ENCODE measurements at places on chromosomes 7 and 10.
A peak's percentile ranks its signal among the peaks of the same experiment; 100 is the strongest.

DNA sequence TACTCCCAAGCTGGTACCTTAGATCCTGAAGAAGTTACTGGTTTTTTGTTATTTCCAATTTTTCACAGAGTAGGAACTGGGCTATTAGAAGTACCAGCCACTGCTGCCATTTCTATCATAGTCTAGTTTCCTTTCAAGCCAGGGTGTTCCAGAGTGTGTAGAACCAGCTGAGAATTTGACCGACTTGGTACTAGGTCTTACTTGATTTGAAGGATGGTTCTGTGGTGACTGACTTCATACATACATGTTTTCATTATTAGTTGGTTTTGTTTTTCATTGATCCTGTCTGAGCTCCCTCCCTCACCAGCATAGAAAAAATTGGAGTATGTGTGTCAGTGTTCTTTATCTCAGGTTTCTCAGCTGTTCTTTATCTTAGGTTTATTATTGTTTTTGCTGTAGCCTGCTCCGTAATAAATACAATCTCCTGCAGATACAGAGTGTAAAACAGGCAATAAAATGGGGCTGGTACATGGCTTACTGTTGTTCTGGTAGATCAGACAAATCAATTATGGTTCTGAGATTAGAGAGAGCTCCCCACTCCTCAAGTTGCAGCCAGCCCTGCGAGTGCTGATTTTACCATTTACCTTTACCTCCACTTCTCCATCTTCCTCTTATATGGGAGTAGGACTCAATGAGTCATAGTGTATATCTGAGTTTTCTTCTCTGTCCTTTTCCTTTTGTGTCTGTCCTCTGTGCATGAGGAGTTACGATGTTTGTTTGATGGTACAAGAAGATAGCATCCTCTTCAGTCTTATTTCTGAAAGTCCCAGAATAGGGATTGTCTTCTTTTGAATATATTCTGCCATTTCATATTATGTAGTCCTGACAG is 122.6 kb downstream of the LRRC4 start:
- no peak for DNase-seq

GRCh38 chr7:74473116-74473515 is 19.4 kb downstream of the GTF2IRD1 start:
- no peak for DNase-seq

GRCh38 chr7:103025341-103025740 is 49.3 kb downstream of the FBXL13 start:
- no peak for DNase-seq

DNA sequence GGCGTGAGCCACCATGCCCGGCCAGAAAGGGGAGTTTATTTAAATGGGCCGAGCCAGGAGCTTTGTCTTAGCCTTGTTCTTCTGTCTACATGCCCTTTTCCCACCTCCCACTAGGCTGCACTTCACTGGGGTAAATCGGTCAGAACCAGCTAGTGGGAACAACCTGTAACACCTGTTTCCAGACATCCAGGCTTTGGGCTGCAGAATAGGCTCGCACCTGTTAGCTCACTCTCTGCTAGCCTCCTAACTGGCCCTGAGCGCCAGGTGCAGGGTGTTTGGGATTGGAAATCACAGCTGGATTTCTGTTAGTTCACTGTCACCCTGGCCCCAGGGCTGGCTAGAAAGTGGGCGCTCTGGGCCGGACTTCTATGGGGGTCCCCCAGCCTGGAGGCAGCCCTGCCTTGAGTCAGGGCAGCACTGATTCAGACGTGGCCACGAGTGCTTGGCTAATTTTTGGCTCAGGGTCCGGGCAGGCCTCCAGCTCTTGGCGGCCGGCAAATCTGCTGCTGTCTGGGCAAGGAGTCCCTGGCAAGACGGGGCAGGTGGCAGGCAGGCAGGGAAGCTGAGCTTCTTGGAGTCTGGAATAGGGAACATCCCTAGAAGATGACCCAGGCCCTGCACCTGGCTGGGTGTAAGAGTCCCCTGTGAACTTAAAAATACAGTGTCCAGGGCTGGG is 48.6 kb downstream of the GTF2IRD1 start:
- no peak for DNase-seq

DNA sequence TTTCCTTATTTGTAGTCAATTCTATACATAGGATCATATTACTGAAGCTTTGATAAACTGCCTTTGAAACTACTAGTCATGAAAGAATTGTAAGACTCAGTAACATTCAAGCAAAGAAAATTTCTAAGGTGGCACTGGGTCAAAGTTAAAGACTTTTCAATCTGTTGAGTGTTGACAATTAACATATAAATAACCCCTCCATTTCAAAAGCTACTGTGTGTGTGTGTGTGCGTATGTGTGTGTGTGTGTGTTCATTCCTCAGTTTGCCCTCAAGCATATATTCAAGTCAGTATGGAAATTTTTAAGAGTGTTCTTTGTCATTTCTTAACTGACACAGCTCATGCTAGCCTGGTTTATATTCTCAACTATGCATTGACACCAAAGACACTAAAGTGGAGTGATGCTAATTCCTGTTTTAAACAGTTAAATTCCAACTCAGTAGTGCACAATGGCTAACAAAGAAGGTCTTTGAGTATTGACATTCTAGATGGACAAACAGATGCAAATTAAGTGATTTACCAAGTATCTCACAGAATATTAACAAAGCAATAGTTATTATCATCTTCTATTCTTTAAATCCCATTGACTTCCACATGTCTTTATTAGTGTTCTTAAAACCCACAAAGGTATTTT is 314.8 kb upstream of the GRM3 start:
- DNase-seq, result no peak

DNA sequence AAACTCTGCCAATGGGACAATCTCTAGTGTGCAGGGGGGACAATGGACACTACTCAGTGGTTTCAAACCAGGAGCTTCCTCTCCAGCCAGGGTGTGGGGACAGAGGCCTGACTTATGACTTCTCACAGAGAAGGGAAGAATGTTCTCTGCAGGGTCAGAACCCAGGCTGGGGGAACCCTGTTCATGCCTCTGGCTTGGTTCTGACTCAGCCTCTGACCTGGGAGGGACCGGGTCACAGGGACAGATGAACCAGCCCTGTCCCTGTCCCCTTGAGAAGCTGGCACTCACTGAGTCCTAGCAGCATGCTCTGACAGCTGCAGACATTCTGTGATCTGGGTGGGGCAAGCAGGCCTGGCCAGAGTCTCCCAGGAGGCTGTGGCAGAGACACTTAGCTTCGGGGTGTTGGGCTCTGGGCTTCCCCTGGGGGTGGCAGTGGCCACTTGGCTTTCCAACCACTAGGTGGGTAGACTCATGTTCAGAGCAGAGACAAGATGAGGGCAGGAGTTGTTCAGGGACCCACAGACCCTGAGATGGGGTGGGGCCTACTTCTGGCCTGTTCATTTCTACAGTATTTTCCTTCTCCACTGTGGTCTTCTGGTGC is 13.6 kb downstream of the TSPAN15 start:
- DNase-seq, result no peak

- no peak for DNase-seq
Measured at GRCh38 chr10:43955978-43956377, 307.3 kb upstream of the ZNF32 start.

- no peak for DNase-seq
Measured at GRCh38 chr10:23606456-23606855, 167.6 kb downstream of the OTUD1 start.

DNA sequence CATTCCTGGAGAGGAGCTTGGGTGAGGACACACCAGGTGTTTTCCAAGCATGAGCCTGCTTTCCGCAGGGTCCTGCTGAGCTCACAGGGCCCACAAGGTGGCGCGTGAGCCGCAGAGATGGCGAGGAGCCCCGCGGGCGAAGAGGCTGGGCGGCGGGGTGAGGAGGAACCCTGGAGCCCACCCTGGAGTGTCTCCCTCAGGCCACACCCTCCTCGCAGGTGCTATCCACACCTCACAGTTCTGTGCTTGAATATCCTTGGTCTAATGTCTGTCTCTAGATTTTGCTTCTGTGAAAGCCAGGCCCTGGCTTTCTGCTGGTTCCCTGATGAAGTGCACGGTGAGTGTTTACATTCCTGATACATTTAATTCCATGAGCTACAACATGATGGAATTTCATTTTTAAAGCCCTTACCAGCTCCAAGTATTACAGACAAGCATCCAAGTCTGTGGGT is 433.6 kb downstream of the ACTR3B start:
- no peak for DNase-seq

GRCh38 chr7:131327049-131327625 is 539 bp upstream of the MKLN1 start:
- peak; percentile 24 for DNase-seq

GRCh38 chr7:123640583-123640982 is 15.1 kb upstream of the LMOD2 start:
- no peak for DNase-seq

- no peak for DNase-seq
Measured at GRCh38 chr10:79137826-79138225, 69.1 kb downstream of the ZMIZ1 start.

- DNase-seq, result no peak
Measured at GRCh38 chr7:89002981-89003956, 207.7 kb upstream of the TEX47 start.

- DNase-seq, result no peak
Measured at GRCh38 chr10:13690281-13690825, 103.6 kb downstream of the PRPF18 start.

DNA sequence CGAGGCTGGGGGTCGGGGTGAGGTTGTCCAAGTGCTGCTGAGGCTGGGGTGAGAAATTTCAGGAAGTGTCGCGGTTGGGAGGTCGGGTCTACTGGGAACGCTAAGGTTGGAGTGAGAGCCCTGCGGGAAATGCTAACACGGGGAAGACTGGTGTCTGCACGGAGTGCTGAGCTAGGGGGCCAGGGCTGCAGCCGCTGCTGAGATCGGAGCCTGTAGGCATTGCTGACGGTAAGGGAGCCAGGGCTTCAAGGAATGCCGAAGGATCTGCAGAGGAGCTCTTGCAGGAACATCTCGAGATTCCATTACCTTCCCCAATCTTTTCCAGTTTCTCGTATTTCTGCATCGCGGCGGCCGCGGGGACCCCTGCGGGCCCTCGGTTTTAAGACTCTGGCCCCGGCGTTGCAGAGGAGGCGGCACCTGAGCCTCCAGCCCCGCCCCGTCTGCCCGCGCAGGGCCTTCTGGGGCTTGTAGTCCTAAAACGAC is at the start of gene CDK5:
TSS of gene CDK5 (minus strand) at position 392 of the 483 bp plus-strand sequence. CDS start at position 343, 49 bp downstream.
- DNase-seq, result no peak

- DNase-seq, result no peak
Measured at GRCh38 chr10:71878327-71879034, 27.4 kb upstream of the PSAP start.

- no peak for DNase-seq
Measured at GRCh38 chr7:75969182-75969581, 25.2 kb downstream of the TMEM120A start.

Data from fibroblast of skin of left quadriceps (primary cell).